ENCODE measurements at places on chromosomes 2 and 18.

DNA sequence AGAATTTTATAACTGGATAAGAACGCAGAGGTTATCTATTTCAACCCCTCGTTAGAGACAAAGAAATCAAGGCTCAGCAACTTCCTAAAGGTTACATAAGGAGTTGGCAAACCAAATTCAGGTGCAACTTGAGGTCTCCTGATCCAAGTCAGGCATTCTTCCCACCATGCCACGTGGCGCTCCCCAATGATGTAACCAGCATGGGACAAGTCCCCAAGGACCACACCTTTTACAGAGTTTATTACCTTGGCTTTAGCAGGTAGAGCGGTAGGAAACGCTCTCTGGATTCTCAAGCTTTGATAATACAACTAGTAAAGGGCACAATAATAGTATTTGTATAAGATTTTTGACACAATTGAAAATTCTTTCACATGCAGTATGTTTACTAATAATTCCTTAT is 26.7 kb upstream of the MBOAT2 start:
- DNase-seq, result no peak

DNA sequence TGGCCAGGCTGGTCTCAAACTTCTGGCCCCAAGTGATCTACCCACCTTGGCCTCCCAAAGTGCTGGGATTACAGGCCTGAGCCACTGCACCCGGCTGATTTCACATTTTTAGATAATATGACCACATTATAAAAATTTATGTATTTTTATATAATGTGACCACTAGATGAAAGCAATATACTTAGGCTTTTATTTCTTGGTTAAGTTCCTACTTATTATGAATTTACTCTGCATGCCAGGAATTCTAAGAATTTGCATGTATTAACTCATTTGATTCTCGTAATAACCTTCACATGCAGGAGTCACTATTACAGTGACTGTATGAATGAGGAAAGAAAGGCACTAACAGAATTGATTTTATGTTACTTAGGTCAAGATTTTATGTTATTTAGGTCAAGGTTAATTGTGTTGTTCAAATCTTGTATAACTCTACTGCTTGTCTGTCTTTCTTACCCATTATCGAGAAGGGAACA is 25.6 kb upstream of the CASP8 start:
- no peak for DNase-seq

DNA sequence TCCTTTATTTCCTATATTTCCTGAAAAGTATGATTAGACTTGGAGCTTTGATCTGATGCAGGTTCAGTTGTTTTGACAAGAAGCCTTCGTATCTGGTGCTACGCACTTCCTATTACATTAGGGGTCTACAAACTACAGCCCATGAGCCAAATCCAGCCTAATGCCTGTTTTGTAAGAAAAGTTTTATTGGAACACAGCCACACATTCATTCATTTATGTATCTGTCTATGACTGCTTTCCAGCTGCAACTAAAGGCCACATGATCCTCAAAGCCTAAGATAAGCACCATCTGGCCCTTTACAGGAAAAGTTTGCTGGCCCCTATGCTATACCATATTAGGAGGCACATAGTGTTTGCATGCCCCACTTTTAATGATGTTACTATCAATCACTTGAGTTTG is 26.0 kb downstream of the EIF2AK3 start:
- DNase-seq, result no peak

DNA sequence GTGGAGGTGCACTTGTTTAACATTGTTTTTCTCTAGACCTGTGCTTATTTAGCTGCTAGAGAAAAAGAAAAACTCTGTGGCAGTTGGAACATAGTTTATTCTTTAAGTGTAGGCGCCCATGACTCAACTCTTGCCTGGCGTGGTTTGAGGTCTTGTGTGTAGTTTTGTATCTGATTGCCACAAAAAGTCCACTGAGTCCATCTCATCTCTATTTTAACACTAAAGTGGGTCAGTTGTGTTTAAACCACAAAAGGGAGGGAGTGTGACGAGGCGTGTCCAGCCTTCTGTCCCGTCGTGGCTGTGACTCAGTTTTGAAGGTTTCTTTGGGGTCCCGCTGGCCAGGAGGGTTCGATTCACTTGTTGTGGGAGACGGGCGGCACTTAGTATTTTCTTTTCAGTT is 15.3 kb upstream of the UGT1A9 start:
- no peak for DNase-seq

- DNase-seq, result no peak
These were observed 50.2 kb downstream of the SMIM21 start for GRCh38 chr18:75377258-75377657.

Measured in Calu3 (cell line).